Amniotic stem cell (primary cell): ENCODE measurements at places on chromosomes 4 and X.

- no peak for DNase-seq
Observed at GRCh38 chr4:73259571-73260090, 1.0 kb upstream of the ANKRD17 start.

DNA sequence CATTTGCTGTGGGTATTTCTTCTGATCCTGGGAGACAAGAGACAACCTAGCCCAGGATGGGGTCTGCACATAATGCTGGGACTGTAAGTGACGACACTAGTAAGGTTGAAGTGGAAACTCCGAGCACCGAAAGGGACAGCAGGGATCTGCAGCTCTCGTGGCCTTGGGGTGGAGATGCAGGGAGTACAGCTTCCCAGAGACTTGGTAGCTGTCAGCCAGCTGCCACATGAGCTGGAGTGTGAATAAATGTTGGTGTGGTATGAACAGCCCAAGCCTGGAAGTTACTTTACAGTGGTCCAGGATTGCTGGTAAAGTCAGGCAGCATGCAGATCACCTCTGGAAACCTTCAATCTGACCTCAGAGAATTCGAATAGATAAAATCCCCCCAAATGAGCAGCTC lies 97.6 kb downstream of the FAM193A start:
- no peak for DNase-seq

DNA sequence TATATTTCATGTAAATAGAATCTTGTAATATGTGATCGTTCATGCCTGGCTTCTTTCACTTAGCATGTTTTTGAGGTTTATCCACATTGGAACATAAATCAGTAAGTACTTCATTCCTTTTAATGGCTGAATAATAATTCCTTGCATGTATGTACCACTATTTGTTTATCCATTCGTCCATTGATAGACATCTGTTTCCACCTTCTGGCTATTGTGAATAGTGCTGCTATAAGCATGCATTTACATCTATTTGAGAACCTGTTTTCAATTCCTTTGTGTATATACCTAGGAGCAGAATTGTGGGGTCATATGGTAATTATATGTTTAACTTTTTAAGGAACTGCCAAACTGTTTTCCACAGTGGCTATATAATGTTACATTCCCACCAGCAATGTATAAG lies 356.7 kb upstream of the DIPK2B start:
- no peak for DNase-seq

- DNase-seq = no peak
Observed at GRCh38 chr4:110119880-110120279, 78.5 kb downstream of the ELOVL6 start.

GRCh38 chr4:183517781-183518180 lies 12.9 kb downstream of the ING2 start:
- no peak for DNase-seq

- DNase-seq = no peak
Observed at GRCh38 chrX:124530803-124531202, 184.4 kb downstream of the SH2D1A start.

- no peak for DNase-seq
Observed at GRCh38 chrX:24846550-24847150, 152.9 kb downstream of the POLA1 start.

- DNase-seq = no peak
Observed at GRCh38 chr4:132513491-132513890, 635.6 kb upstream of the PCDH10 start.

DNA sequence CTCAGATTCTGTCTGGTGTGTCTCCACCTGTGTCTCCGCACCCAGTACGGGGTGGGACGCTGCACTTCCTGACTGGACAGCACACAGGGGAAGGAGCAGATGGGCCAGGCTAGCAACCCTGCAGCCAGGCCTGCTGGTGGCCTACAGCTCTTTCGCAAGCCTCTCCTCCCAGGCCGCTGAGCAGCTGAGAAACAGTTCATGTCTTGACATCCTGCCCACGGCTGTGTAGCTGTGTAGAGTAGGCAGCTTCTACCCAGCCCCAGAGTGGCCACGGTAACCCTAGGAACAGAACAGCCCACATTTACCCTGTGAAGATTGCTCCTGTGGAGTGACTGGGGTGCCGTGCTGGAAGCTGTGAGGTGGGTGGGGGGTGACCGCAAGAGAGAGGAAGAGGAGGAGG lies 38.9 kb downstream of the CCNQ start:
- no peak for DNase-seq

GRCh38 chr4:176150704-176151103 lies 44.7 kb downstream of the SPATA4 start:
- no peak for DNase-seq

- DNase-seq = no peak
Observed at GRCh38 chr4:107630185-107630705, 89.8 kb downstream of the PAPSS1 start.

GRCh38 chrX:8663325-8663724 lies 68.6 kb downstream of the ANOS1 start:
- DNase-seq = no peak

DNA sequence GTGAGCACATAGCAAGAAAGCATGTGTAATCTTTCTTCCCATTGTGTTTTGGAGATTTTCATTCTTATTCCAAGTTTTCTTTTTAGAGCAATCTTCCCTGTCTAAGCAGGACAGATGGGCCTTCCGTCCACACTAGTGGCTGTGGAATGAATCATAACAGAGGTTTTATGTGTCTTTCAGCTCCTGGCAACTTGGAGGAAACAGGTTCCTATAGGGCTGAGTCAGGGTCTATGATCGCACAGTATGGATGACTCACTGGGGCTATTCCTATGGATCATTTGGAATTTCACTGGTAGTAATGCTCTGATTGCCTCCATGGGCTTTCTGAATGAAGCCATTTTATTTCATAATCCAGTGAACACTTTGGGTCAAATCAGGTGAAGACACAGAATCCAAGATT lies 51.8 kb upstream of the CBLL2 start:
- peak; percentile 64 for DNase-seq

- no peak for DNase-seq
Observed at GRCh38 chr4:18880871-18881270, 859.3 kb upstream of the LCORL start.

- DNase-seq = no peak
Observed at GRCh38 chrX:113412106-113412505, 571.5 kb upstream of the AMOT start.

DNA sequence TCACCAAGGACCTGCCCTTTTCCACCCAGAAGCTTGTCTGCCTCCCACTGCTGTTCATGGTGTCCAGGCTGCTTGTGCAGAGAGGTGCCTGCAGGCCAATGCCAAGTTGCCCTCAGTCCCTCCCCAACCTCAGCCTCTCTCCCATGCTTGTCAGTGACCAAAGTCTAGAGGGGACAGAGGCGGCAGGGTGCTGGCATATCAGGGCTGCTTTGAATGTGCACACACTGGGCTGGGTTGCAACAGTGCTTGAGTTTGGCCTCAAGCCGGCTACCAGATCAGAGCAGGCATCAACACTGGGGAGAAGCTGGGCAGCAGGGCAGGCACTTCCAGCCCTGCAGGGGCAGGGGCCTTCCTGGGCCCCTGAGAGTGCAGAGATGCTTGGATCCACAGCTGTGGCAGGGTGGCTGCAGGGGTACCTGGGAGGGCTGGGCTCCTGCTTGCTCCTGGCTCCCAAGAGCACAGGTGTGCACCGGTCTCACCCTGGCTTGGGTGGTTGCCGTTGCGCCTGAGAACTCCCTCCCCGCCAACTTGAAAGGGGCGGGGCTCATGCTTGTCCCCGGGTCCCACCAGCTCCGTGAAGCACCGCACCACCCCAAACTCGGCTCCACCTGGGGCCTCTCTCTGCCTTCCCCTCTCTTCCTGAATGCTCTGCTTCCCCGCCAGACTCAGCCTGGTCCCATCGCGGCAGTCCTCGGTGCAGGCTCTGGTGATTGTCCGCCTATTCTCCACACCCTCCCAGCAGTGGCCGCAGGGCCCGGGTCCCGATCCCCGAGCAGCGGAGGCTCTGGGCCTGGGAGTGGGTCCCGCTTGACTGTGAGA lies 1681.9 kb upstream of the ADGRL3 start:
- no peak for DNase-seq

DNA sequence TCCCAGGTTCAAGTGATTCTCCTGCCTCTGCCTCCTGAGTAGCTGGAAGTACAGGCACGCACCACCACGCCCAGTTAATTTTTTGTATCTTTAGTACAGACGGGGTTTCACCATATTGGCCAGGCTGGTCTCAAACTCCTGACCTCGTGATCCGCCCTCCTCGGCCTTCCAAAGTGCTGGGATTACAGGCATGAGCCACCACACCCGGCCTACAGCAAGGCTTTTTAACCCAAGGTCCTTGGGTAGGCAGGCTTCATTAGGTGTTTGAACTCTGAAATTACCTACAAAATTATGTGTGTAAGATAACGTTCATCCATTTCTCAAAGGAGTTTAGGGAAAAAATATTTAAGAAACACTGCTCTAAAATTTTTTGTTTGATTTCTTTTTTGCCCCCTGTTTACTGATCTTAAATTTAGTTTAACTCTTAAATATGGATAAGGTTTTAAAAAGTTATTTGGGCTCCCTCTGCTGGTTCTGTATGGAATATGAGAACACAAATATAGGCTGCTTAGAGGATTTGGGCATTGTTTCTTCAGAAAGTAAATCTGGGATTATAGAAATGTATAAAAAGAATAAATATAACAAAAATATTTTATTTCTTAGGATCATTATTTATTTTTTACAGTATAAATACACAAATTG lies 92.8 kb downstream of the CBR4 start:
- peak; percentile 15 for DNase-seq

DNA sequence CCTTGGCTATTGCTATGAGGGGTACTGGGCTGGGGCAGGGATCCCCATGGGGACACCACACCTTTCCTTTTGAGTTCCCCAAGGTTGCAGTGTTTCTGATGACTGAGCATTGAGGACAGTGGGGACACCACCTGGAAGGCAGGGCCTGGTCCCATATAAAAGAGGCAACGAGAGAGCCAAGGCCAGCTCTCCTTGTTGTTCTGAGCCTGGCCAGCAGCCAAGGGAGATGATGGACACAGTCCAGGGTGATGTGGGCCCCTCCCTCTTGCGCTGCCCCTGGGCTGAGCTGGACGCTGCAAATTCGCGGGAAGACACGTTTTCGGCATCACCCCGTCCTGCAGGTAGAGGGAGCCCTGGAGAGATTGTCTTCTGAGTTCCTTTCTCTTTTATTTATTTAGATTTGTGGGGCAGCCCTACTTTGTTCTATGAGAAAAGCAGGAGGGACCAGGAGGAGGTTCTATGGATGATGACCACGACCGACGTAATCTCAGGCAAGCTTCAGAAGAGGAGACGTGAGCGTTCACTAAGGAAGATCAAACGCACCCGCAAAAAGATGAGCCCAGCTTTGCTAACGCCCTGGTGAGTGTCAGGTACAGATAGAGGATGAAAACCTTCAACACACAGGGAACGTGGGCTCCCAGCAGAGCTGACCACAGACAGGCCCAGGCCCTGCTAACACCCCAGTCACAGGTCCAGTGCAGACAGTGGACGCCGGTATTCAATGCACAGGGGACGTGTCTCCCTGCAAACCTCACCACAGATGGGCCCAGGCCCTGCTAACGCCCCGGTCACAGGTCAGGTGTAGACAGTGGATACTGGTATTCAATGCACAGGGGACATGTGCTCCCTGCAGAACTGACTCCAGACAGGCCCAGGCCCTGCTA lies 97.4 kb downstream of the SHOX start:
- DNase-seq = no peak

DNA sequence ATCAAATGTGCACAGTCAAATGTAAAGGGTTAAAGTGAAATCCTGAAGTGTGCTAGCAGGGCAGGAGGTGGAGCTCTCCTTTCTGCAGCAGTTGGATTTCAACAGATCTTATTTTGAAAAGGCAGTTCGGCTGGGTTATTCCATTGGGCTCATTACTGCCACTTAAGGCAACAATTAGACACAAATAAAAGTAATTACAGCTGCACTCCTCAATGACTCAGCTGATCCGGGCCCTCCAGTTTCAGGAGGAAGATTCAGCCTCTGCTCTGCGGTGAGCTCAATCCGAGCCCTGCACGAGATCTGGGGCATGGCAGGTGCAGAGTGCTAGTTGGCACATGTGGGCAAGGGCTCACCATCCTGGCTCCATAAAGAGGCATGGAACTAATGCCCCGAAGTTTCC lies 85.4 kb downstream of the PHKA2 start:
- no peak for DNase-seq

DNA sequence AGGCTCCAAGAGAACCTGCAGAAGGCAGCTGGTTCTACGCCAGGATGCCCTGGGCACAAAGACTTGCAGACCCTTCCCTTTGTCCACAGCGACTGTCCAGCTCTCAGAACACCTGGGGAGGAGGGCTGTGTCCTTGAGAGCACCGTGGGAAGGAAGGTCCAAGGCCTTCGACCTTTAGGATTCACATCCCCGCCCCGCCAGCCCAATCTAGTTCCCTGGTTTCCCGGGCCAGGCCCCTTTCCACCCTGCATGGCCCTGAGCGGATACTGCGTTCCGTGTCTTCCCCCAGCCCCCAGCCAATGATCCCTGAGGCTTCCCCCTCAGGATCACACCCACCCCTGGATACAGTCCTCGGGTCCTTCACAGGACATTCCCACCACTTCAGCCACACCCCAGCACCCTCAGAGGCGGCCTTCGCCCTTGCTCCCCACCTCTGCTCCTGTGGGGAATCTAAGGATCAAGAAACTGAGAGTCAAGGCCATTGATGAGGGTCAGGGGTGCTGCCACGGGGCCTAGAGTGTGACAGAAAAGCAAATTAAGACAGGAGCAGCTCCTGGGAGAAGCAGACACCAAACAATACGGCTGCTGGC lies 9.1 kb downstream of the ABCD1 start:
- no peak for DNase-seq

- DNase-seq = no peak
Observed at GRCh38 chrX:2311501-2311900, 189.3 kb downstream of the DHRSX start.

DNA sequence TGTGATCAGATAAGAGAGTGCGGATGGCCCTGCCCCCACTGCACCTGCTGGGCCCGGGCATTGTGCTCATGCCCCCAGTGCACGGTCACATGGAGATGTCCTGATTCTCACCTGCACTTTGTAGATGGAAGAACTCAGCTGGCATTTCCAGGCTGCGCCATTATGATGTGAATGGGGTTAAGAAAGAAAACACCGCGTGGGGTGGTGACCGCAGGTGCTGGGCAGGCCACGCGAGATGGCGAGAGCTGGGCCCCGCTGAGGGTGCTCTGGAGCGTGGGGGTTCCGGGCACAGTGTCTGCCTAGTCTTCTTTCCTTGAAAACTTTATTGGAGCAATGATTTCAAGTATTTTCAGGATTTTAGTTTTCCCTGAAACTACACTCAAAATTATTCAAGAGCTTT lies 17.8 kb upstream of the HGFAC start:
- no peak for DNase-seq
